ENCODE measurements at places on chromosomes 1 and 21. TPM values are rescaled to one million over a fixed set of nuclear protein-coding genes. Genes with fewer than 3 reads are reported as not detected.

KRTAP20-1 gene
- total RNA-seq = not detected

BARHL2 gene
- not detected for total RNA-seq

SGIP1 gene
- total RNA-seq = 58.2 TPM

SLAMF8 gene
- under 0.01 TPM for total RNA-seq

DYNLT4 gene
- 0.34 TPM for total RNA-seq

PGD gene
- 170 TPM for total RNA-seq

KIF2C gene
- total RNA-seq = 25.1 TPM

ACTL8 gene
- not detected for total RNA-seq

PADI2 gene
- not detected for total RNA-seq

C1orf232 gene
- not detected for total RNA-seq

ITPKB gene
- 143 TPM for total RNA-seq

TTLL7 gene
- total RNA-seq = 12.3 TPM

NOL9 gene
- total RNA-seq = 19.3 TPM

HSD11B1 gene
- not detected for total RNA-seq

All from melanocyte of skin (primary cell).